ENCODE measurements at places on chromosomes 1 and 21.

DNA sequence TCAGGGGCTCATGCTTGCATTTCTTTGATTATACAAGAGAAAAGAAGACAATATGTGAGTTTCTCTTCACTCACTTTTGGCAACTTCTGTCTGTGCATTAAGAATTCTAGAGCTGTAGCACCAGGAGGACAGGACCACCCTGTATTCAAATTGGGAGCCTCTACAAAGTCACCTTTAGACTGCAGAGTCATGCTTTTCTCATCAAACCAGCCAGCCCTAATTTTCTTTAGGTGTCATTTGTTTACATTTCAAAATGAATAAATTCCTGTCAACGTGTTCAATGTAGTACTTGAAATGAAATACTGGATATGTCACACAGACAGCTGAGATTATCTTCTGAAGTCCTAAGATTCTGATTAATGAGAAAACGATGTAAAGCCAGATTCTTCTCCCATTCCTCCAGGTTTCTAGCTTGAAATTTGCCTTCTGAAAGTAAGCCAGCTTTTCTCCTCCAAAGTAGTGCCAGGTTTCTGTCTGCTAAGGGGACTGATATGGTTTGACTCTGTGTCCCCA lies 177.2 kb downstream of the GRIK1 start:
- DNase-seq, result no peak

DNA sequence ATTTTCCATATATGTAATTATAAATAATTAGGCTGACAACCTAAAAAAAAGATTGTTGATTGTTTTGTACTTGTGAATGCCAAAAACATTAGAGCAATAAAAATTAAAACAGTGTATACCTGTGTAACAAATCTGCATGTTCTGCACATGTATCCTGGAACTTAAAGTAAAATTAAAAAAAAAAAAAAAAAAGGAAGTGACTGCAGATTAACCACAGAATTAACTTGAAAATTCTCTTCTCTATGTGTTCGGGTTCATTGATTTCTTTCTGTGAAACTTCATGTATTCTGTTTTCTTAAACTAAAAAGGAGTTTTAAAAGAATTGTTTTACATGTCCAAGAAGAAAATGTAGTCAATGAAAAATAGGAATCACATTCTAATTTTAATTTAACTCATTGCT lies 95.7 kb downstream of the FASLG start:
- DNase-seq, result no peak

GRCh38 chr21:38995731-38996130 lies 187.5 kb downstream of the PSMG1 start:
- no peak for DNase-seq

- no peak for DNase-seq
Observed at GRCh38 chr1:154459080-154459479, 42.9 kb upstream of the TDRD10 start.

- DNase-seq, result no peak
Observed at GRCh38 chr1:206495493-206496046, 11.8 kb upstream of the RASSF5 start.

DNA sequence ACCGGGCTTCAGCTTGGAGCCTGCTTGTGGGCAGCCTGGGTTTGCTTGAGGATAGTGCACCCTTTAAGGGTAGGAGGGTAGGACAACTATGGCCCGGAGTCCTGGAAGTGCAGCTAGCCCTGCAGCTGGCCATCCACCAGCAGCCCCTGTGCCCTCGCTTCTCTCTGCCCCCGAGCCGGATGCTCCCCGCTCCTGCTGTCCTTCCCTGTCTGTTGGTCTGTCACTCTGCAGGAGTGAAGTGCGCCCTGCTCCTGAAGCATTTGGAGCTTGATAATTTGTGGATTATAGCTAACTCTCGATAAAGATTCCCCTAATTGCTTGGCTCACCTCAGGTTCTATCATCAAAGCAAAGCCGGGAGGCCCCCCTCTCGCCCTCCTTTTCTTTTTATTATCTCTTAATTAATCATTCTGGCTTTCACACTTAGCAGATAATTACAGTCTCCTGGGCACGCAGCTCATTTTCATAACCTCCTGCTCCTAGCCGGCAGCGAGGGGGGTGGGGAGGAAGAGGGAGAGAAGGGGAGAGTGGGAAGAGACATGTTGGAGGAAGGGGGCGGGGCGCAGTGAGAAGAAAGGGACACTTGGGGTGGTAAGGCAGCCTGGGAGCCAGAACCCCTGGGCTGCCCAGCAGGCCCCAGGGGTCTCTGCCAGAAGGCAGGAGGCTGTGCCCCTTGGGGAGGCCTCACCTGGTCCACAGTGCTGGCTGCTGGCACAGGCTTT lies 14.4 kb downstream of the KIRREL1 start:
- DNase-seq, result no peak

GRCh38 chr1:228740543-228741317 lies 5.5 kb downstream of the RHOU start:
- DNase-seq, result no peak

DNA sequence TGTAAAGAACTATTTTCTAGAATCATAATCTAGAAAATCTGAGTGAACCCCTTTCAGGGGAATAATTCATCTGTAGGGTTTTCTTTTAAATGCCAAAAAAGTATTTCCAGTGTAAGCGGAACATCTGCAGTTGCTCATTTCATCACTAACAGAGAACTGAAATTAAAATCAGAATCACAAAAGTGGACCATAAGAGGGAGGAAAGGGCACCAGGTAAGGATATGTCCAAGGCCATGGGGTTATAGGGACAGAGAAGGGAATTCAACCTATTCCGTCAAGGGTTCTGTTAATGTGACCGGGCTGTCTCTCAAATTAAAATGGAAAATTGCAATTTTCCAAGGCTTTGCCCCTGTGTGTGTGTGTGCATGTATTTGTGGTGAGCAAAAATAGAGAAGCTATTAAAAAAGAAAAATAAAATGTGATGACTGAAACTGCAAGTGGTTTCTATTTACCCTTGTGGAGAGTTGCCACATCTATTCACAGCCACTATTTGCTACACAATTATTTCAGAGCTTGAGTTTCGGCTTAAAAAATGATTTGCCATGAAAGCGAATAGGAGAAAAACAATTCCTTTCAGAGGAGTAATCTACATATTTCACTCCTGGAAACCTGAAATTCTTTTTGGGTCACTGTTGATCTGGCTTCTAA lies 53.1 kb downstream of the APP start:
- no peak for DNase-seq

GRCh38 chr1:245418077-245418476 lies 263.3 kb downstream of the KIF26B start:
- no peak for DNase-seq

GRCh38 chr1:65167586-65168242 lies 19.7 kb downstream of the AK4 start:
- DNase-seq, result no peak

DNA sequence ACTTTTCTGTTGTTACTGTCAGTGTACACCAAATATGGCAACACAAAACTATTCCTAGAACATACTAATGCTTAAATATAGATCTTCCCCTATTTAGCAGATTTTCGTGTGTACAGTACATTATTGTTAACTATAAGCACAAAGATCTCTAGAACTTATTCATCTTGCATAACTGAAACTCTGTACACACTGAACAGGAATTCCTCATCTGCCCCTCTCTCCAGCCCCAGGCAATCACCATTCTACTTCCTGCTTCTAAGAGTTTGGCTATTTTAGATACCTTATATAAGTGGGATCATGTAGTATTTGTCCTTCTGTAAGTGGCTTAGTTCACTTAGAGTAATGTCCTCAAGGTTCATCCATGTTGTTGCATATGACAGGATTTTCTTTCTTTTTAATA lies 4.5 kb upstream of the RGL1 start:
- no peak for DNase-seq

DNA sequence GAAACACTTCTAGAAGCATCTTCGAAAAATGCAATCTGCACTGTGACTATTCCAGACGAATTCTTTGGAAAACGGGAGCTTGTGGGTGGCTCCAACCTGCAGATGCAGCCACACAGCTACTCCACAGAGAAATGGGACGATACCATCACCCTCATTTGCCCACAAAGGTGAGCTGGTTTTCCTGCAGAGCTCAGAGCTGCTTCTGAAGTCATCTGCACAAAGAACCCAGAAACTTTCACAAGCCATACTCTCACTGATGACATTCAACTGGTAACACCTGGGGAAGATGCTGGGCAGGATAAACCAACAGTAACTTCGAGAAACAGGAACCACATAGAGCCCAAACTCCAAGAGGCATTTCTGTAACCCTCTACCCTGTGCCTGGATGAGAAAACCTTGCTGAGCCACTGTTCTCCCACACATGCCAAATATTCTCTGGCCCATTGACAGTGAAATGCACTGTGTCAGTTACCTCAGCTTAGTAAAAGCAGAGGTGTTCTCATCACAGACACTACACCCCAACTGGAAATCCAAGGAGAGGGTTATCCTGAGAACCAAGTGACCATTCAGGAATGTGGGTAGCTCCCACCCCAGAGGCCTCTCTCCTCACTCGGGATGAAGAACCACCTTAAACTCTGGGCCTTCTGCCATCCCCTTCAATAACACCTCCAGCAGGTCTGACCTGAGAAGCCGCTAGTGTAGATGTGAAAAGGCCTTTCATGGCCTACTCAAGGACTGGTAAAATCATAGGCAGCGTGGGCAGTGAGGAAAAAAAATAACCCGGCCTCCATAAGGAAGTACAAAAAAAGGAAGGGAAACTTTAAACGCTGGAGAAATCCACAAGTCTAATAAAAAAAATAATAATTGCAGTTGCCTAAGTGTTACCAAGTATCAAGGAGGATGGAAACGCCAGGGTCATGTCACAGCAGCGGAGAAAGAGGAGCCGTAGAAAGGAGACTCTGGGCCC lies 56.7 kb downstream of the HSF2BP start:
- no peak for DNase-seq

Data from NT2/D1 (cell line).